ENCODE measurements at places on chromosomes 3 and 15.

DNA sequence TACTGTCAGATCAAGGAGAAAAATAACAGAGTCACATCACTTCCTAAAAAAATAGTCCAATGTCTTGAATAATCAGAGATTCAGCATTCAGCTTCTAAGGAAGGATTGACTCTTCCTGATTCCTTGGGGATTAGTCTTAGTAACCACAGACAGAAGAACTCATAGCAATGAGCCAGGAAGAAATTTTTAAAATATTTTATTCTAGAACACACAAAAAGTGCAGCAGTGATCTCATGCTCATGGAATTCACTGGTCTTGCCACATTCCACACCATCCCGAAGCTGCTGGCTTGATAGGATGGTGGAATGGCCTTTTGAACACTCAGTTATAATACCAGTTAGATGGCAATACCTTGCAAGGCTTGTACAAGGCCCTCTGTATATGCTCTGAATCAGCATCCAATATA, 43.0 kb upstream of the ABI3BP start:
- H3K27ac ChIP-seq: no peak overlapping the region
- no peaks in the 10 kb centered on the region for H3K36me3 ChIP-seq

DNA sequence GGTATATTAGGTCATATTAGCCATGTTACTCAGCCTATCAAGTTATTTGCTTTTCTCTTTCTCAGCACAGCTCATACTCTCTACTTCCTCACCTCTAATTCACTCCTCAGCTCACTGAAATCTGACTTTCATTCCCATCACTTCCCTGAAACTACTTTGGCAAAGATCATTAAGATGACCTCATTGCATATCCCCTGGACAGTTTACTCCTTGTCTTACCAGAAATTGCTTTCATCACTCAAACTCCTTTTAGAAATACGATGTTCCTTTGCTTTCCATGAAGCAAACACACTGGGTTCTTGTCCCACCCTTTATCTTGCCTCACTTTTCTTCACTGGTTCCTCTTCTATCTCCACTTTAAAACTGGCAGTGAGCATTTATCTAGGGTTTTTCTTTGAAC, 354.4 kb downstream of the TUSC7 start:
- no peaks in the 10 kb centered on the region for H3K27me3 ChIP-seq
- no peaks in the 10 kb centered on the region for H3K4me1 ChIP-seq
- no peak overlapping the region for H3K27ac ChIP-seq
- no peak overlapping the region for H3K4me3 ChIP-seq
- no peak for DNase-seq

DNA sequence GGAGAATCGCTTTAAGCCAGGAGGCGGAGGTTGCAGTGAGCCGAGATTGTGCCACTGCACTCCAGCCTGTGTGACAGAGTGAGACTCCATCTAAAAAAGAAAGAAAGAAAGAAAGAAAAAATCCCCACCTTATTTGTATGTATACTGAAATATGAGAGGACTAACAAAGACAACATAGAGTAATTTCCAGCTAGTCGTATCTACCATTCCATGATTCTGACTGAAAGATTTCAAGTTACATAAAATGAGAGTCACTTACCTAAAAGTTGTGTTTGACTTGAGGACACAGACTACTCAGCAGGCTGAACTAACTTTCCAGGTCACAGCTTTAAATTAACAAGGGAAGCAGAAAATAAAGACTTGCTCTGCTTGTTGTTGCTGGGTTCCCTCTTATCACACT, 18.8 kb upstream of the PRKCI start:
- H3K36me3 ChIP-seq: no peaks in the 10 kb centered on the region
- no peak overlapping the region for H3K27ac ChIP-seq
- H3K4me1 ChIP-seq: no peaks in the 10 kb centered on the region
- DNase-seq: no peak
- no peaks in the 10 kb centered on the region for H3K27me3 ChIP-seq

- H3K27ac ChIP-seq: no peak overlapping the region
- no peaks in the 10 kb centered on the region for H3K4me1 ChIP-seq
- DNase-seq: no peak
- no peaks in the 10 kb centered on the region for H3K36me3 ChIP-seq
- H3K4me3 ChIP-seq: no peak overlapping the region
Measured at GRCh38 chr15:63088533-63089245, 33.0 kb upstream of the LACTB start.

- no peaks in the 10 kb centered on the region for H3K36me3 ChIP-seq
- H3K4me1 ChIP-seq: no peaks in the 10 kb centered on the region
- DNase-seq: no peak
- H3K4me3 ChIP-seq: no peak overlapping the region
Measured at GRCh38 chr3:152626226-152626625, 208.7 kb upstream of the P2RY1 start.

DNA sequence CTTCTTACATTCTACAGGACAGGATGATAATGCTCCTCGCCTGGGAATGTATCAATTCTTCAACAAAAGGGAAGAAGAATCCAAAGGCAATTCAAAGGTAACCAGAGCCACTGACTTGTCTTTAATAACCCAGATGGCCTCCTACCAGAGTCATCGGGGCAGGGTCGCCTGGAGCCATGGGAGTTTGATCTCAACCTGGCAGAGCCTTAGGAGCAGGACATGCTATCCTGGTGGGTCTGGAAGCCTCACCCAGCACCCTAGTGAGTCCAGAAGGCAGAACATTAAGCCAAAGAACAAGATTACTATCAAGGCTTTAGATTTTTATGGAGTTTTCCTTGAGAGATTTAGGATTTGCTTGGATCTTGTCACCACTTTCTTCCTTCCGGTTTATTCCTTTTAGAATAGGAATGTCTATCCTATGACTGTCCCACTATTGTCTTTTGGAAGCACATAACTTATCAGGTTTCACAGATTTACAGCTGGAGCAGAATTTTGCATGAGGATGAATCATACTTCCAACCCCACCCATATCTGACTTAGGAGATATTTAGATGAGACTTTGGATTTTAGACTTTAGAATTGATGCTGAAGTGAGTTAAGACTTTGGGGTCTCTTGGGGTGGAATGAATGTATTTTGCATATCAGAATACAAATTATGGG, 330.3 kb upstream of the GOLIM4 start:
- H3K4me3 ChIP-seq: no peak overlapping the region
- H3K27me3 ChIP-seq: no peaks in the 10 kb centered on the region
- H3K36me3 ChIP-seq: no peaks in the 10 kb centered on the region
- H3K27ac ChIP-seq: no peak overlapping the region
- H3K4me1 ChIP-seq: no peaks in the 10 kb centered on the region
- no peak for DNase-seq

DNA sequence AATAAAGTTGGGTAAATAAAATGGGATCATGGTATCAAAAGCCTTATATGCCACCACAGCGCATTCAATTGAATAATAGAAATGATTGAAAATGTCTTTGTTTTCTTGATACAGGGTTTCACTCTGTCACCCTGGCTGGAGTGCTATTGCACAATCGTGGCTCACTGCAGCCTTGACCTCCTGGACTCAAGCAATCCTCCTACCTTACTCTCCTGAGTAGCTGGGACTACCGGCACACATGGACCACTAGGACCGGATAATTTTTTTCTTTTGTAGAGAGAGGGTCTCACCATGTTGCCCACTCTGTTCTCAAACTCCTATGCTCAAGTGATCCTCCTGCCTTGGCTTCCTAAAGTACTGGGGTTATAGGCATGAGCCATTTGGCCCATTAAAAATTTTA, 33.8 kb upstream of the BBX start:
- H3K4me1 ChIP-seq: no peaks in the 10 kb centered on the region
- no peak for DNase-seq
- H3K36me3 ChIP-seq: no peaks in the 10 kb centered on the region
- H3K27me3 ChIP-seq: no peaks in the 10 kb centered on the region
- no peak overlapping the region for H3K4me3 ChIP-seq

DNA sequence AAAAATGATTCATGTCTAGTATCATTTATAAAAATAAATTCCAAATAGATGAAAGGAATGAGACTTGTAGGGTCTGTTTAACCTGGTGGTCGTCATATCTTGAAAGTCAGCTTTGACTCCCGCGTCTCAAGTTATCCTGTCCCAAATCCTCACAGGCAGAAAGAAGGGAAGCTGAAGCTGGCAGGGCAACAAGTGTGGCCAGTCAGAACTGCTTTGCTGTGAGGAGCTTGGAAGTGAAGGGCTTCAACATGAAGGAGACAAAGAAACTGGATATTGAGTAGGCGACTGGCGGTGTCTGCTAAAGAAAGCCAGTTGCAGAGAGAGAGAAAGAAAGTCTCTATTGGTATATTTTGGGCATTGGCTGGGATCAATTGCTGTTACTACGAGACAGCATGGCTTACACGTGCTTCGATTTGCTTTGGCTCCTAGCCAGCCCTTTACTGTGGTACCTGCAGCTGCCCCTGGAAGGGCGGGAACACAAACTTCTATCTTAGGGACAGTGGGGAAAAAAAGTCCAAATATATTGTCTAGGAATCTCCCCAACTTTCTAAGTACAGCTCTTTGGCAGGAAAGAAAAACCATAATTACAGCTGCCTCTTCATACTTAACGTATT, 107.2 kb downstream of the CHST2 start:
- H3K27ac ChIP-seq: no peak overlapping the region
- no peak overlapping the region for H3K4me3 ChIP-seq
- no peaks in the 10 kb centered on the region for H3K27me3 ChIP-seq
- no peaks in the 10 kb centered on the region for H3K4me1 ChIP-seq

DNA sequence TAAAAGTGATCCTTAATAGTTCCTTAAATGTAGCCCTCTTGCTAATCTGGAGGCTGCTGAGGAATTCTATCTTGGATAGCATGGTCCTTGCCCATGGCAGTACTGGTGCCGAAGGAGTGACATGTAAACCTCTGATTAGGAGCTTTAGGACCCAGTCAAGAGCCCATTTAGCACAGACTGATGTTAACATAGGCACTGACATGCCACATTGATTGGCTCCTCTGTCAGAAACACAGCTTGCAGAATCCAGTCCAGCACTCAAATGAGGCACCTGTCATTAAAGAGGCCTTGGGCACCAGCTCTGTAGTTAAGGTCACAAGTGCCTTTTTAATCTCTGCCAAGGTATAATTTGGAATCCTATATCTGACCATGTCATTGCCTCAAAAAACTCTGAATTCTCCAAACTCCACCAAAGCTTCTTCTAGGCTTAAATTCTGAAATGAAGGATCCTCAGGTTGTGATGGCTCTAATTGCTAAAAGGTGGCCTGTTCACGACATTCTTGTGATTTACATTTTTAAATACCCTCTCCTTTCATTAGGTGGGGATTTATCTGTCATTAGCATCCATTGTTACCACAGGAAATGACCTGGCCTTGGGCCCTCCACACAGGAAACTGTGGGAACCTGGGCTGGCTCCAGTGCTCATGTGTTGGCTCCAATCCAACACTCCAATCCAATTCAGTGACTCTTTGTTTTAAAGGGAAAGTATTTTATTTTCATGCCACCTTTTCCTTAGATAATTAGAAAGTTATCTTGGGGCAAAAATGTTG, 57.3 kb upstream of the RNF7 start:
- no peak for DNase-seq
- H3K4me3 ChIP-seq: no peak overlapping the region
- H3K27me3 ChIP-seq: no peaks in the 10 kb centered on the region
- H3K36me3 ChIP-seq: no peaks in the 10 kb centered on the region
- no peak overlapping the region for H3K27ac ChIP-seq
- H3K4me1 ChIP-seq: peaks cover 12% of the 10 kb centered on the region

GRCh38 chr3:5542472-5542871, 355.0 kb downstream of the EDEM1 start:
- no peaks in the 10 kb centered on the region for H3K27me3 ChIP-seq
- no peaks in the 10 kb centered on the region for H3K4me1 ChIP-seq
- no peak for DNase-seq
- H3K27ac ChIP-seq: no peak overlapping the region
- no peak overlapping the region for H3K4me3 ChIP-seq
- no peaks in the 10 kb centered on the region for H3K36me3 ChIP-seq

DNA sequence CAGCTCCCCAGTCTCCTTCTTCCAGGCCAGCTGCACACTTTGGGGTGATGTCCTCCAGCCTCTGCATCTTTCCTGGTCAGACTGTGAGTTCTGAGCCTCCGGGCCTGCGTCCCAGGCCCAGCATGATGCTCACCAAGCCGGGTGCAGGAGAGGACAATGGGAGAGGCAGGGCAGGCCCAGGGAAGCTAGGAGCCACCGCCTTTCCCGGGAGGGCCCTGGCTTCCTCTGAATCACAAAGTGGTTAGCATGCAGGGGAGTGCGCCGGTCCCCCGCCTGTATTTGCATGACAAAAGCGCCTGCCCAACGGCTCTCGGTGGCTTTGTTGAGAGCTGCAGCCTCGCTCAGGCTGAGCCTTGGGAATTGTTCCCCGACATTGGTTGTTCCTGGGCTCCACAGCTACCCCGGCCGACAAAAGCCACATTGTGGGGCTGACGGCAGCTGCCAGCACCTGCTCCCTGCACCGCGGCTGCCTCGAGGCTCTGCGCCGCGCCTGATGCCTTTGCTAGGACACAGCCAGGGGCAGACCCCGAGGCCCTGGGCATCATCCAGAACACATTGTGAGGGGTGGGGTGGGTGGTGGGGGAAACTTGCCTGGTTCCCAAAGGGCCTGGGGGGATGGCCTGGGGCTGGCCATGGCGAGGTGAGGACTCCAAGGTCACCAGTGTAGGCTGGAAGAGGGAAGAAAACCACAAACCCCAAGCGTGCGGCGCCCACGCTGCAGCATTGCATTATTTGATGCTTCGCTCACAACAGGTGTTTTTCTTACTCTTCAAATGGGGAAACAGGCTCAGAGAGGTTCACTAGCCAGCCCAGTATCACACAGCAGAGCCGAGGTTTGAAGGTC, 20.0 kb upstream of the KLF13 start:
- no peak for DNase-seq
- no peak overlapping the region for H3K27ac ChIP-seq
- no peaks in the 10 kb centered on the region for H3K36me3 ChIP-seq
- no peak overlapping the region for H3K4me3 ChIP-seq
- H3K4me1 ChIP-seq: peaks cover 13% of the 10 kb centered on the region

- H3K4me3 ChIP-seq: no peak overlapping the region
- peaks cover 36% of the 10 kb centered on the region for H3K4me1 ChIP-seq
- no peak overlapping the region for H3K27ac ChIP-seq
- no peaks in the 10 kb centered on the region for H3K27me3 ChIP-seq
- H3K36me3 ChIP-seq: peaks cover 19% of the 10 kb centered on the region
Measured at GRCh38 chr3:43331381-43331780, 45.0 kb downstream of the SNRK start.

DNA sequence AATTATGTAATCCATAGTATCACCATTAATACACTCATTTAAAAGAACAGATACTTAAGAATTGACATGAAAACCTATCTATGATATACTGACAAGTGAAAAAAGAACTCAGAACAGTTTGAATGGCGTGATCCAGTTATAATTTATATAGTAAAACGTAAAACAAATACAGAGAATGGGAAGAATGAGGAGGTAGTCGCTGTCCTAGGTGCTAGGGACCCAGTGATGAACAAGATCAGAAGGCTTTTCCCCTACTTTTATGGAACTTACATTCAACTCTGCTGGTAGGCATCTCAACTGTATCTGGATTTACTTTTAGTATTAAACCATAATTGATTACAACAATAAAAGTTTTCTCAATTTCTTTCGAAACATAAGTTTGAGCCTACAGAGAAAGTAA, 31.8 kb downstream of the GSK3B start:
- H3K4me3 ChIP-seq: no peak overlapping the region
- H3K4me1 ChIP-seq: no peaks in the 10 kb centered on the region
- no peaks in the 10 kb centered on the region for H3K27me3 ChIP-seq
- H3K27ac ChIP-seq: no peak overlapping the region

GRCh38 chr3:107800710-107801109, 277.9 kb downstream of the BBX start:
- no peak overlapping the region for H3K4me3 ChIP-seq
- peaks cover 9% of the 10 kb centered on the region for H3K4me1 ChIP-seq
- H3K27me3 ChIP-seq: no peaks in the 10 kb centered on the region
- H3K27ac ChIP-seq: no peak overlapping the region
- H3K36me3 ChIP-seq: peaks cover 31% of the 10 kb centered on the region
